ENCODE measurements at places on chromosomes 11 and 22. TPM values are rescaled to one million over a fixed set of nuclear protein-coding genes. Genes with fewer than 3 reads are reported as not detected.

Gene LUZP2
- total RNA-seq, result 49.1 TPM

DNA sequence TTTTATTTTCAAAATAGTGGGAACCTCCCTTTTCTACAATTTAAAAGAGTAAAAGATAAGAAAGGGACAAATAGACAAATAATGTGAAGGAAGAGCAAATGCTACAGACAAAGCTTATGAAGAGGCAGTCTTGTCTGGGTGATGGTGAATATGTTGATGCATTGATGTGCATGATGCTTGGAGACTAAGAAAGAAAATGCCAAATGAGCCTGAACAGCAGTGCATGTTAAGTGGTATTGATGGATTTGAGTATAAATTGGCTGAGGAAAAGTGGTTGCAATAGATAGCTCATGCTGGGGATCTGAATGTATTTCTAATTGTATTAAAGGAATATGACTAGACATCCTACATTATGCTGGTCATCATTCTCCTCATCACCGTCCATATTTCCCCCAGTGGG is 268.6 kb upstream of the ANO5 start:
- DNase-seq, result no peak

DNA sequence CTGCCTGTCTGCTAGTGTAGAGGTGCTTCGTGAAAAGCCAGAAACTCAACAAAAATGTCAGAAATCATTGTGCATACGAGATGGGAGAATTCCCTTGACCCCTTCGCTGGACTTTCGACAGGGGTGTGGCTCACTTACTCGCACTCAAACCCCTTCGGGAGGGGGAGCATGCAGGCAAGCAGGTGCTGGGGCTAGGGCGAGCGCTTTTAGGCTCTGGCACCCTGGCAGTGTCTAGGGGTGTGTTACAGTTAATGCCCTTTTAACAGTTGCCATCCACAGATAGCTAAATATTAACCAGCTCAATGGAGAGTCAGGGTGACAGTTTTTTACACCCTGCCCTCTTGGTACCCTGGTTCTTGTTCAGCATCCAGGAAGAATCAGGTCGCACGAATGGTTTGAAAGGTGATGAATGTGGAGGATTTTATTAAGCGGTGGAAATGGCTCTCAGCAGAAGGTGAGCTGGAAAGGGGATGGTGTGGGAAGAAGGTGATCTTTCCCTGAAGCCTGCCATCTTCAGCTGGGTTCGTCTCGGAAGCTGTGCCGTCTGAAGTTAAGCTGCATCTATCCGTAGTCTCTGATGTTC is 59.6 kb upstream of the SHANK2 start:
- no peak for DNase-seq

- no peak for DNase-seq
Measured at GRCh38 chr11:59814021-59814420, 3.4 kb upstream of the MRPL16 start.

DNA sequence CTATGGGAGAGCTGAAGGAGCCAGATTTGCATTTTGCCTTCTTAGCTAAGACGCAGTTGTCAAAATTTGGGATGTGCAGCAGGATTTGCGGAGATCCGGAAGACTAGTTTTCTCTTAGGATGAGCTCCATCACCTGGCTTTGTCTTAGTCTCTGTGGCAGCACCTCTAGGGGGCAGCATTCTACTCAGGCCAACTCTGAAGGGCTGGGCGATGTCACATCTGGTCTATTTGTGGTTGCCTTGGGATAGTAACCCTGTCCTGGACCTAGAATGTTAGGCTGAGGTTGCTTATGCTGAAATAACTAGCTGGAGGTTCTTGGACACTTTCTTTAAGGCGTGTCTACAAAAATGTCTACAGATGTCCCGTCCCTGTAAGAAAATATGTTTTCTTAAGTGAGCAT is 116.2 kb downstream of the FAT3 start:
- no peak for DNase-seq
